Pancreas (tissue), 10 donors: ENCODE measurements at places on chromosomes 13 and 19. TPM values are rescaled to one million over a fixed set of nuclear protein-coding genes. Genes with fewer than 3 reads are reported as not detected.

- no peaks in the 10 kb centered on the region for H3K27me3 ChIP-seq
- H3K36me3 ChIP-seq = no peaks in the 10 kb centered on the region
- H3K27ac ChIP-seq = no peak overlapping the region
- H3K4me3 ChIP-seq = no peak overlapping the region
These were observed 273.0 kb downstream of the SHISA2 start for GRCh38 chr13:25778808-25779305.

Gene GRIK5
- total RNA-seq = 3.6 TPM

DNA sequence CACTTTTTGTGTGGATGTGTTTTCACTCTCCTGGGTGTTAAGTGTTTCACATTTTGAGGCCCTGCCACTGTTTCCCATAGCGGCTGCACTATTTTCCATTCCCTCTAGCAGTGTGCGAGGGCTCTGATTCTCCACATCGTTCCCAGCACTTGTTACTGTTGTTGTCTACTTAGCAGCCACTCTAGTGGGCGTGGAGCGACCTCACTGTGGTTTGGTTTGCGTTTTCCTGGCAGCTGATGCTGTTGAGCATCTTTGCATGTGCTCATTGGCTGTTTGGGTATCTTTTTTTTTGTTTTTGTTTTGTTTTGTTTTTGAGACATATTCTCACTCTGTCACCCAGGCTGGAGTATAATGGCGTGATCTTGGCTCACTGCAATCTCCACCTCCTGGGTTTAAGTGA is 14.4 kb downstream of the NAXD start:
- no peaks in the 10 kb centered on the region for H3K36me3 ChIP-seq
- H3K4me1 ChIP-seq = no peaks in the 10 kb centered on the region
- no peak overlapping the region for H3K4me3 ChIP-seq
- H3K27ac ChIP-seq = no peak overlapping the region

Gene C19orf85
- not detected for total RNA-seq

Gene USHBP1
- 2.4 TPM for total RNA-seq

Gene EXOC3L2
- total RNA-seq = 2.6 TPM

Gene CLEC17A
- 0.13 TPM for total RNA-seq

GRCh38 chr13:98676239-98676638 is 76.2 kb downstream of the SLC15A1 start:
- no peak overlapping the region for H3K27ac ChIP-seq
- no peaks in the 10 kb centered on the region for H3K4me1 ChIP-seq
- no peak for DNase-seq
- no peaks in the 10 kb centered on the region for H3K36me3 ChIP-seq
